ENCODE measurements at places on chromosomes 1 and 21.

GRCh38 chr1:43548285-43549271 lies 17.9 kb downstream of the PTPRF start:
- no peak for DNase-seq

DNA sequence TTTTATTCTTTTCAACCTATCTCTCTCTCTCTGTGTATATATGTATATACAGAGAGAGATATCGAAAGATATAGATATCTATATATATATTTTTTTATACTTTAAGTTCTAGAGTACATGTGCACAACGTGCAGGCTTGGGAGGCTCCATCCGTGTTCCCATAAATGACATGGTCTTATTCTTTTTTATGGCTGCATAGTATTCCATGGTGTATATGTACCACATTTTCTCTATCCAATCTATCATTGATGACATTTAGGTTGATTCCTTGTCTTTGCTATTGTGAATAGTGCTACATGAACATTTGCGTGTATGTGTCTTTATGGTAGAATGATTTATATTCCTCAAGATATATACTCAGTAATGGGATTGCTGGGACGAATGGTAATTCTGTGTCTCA lies 55.2 kb upstream of the GPR88 start:
- DNase-seq, result no peak

DNA sequence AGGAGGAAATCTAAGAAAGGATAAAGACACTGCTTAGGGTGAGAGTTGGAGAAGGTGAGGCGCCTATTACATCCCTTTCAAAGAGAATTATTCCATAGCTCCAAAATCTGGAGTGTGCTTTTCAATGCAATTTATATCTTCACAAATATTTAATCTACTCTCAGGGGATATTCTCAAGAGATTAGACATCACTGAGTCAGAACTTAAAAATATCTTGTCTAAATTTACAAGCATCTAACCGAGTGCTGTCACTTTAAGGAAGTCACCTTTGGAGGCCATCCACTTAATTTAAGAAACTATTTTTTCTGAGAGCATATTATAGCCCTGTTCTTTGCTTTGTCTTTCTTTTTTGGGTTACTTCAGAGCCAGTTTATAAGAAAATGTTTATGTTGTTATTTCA lies 134.6 kb downstream of the TNFSF18 start:
- DNase-seq, result no peak

GRCh38 chr21:45064618-45065399 lies 9.6 kb upstream of the ADARB1 start:
- no peak for DNase-seq

DNA sequence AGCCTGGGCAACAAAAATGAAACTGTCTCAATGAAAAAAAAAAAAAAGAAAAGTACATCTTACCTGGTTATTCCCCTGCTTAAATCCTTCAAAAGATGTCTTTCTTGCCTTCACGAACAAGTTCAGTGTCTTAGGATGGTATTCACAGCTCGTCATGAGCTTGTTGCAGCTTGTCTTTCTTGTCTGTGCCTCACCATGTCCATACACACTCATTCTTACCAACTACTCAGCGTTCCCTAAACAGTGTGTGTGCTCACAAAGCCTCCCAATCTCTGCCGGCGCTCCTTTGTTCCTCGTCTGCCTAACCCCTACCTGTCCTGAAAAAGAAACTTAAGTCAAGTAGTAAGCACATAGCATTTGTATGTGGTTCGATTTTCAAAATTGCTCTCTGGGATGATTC lies 31.1 kb downstream of the UBE4B start:
- no peak for DNase-seq

DNA sequence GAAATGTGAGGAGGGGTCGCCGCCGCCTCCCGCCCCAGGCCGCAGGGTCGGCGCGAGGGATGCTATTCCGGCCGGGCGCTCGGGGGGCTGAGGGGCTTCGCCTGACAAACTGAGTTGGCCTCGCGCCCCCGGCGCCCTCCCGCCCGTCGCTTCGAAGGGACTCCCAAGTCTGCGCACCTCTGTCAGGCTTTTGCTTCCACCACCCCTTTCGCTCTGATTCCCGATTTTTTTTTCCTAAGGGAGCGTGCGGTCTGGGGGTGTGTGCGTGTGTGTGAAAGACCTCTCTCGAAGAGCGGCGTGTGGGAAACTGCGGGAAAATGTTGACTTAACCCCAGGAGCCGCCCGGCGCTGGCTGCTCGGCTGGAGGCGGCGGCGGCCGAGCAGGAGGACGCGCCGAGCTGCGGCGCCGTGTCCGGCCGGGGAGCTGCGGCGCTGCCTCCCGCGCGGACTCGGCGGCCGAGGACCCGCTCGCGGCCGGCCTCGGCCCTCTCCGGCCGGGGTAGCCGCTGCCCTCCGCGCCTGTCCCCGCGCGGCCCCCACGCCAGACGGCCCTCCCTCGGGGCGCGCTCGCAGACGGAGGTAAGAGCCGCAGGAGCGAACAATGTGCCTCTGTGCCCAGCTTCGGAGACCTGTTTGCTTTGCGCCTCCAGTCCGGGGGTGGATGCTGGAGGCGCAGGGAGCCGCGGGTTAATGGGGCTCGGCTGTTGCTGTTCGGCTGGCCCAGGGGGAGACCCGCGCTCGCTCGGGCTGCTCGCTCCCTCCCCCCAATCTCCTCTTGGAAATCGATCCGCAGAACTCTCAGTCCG lies 1.1 kb downstream of the ADGRL2 start:
- peak; percentile 74 for DNase-seq

- peak; percentile 51 for DNase-seq
These were observed 56.6 kb upstream of the EDN2 start for GRCh38 chr1:41540886-41541591.

- DNase-seq, result no peak
These were observed 1646.5 kb downstream of the MRPL39 start for GRCh38 chr21:23960769-23961168.

- peak; percentile 24 for DNase-seq
These were observed 1.4 kb upstream of the SRRM1 start for GRCh38 chr1:24641646-24642151.

Data from iris pigment epithelial cell (primary cell).